ENCODE measurements at places on chromosomes 5 and 9.
A peak's percentile ranks its signal among the peaks of the same experiment; 100 is the strongest.

GRCh38 chr5:110338341-110339083, 388.0 kb downstream of the TMEM232 start:
- DNase-seq, result no peak

- no peak for DNase-seq
These were observed 88.5 kb upstream of the SMC5 start for GRCh38 chr9:70170151-70170790.

GRCh38 chr5:8693341-8693844, 824.4 kb downstream of the MTRR start:
- DNase-seq, result no peak

DNA sequence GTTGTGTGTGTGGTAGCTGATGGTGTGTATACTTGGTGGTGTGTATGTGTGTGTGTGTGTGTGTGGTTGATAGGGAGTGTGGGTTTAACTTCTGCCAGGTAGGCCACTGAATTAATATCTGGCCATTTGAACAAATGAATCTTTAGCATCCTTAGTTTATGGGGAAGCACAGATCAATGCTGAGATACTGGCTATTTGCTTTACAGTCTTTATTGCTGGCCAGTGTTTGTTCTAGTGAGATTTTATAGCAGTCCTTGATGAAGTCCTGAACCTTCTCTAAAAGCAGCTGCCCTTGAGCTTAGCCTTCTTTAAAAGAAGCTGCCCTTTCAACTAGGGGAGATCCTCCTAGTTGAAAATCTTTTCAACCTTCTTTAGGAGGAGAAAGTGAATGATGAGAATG, 69.3 kb downstream of the MACIR start:
- no peak for DNase-seq

DNA sequence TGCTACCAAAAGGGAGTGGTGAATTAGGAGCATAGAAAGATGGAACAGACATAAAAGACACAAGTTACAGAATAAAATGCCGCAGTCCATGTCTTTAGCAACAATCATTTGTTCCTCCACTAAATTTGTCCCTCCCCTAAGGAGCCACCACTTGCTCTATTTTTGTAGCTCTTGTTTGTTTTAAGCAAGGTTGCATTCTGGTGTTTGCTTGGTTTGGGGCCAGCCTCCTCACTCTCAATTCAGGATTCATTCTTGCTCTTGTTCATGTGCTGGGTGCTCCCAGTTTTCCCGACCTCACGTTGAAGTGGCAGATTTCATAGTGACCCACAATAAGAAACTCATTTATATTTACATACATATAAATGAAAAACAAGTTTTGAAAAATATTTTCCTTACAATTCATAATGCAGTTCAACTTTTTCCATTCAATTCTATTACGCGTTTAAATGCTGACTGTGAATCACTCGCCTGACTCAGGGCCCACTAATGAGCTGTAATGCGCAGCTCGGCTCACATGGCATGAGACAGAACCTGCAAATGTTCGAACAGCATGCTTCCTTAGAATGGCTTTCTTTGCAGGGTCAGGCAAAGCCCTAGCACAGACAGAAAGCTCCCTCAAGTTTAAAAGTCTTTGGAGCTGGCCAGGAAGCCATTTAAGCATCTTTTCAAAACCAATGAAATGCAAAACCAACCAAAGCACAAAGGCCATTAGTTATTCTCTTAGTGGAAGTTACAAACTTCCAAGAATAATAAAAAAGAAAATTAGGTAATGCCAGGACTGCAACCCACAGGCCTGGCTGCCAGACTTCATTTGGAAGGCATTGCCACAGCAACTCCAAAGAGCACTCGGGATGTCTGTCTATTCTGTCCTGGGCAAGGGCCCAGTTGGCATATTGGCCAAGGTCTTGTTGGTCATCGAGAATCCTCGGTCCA, 41.7 kb downstream of the RETREG1 start:
- no peak for DNase-seq

DNA sequence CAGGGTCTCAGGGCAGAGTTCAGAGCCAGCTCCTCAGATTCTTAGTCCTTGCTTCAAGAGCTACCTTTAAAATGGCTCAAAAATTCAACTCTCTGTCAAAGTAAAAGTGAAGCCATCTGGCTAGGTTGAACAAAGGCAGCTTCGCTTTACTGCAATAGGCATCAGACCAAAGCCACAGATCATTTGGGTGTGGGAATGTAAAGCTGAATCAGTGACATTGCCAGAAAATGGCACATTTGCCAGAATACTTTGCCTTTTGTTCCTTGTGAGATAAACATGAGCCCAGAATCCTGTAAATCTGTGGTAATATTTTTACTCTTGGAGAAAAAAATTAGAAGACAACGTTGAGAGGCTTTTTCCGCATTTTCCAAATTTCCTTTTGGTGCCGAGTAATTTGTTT, 210.5 kb downstream of the PALM2AKAP2 start:
- DNase-seq, result no peak

GRCh38 chr5:50947906-50948683, 281.7 kb downstream of the PARP8 start:
- DNase-seq, result no peak

DNA sequence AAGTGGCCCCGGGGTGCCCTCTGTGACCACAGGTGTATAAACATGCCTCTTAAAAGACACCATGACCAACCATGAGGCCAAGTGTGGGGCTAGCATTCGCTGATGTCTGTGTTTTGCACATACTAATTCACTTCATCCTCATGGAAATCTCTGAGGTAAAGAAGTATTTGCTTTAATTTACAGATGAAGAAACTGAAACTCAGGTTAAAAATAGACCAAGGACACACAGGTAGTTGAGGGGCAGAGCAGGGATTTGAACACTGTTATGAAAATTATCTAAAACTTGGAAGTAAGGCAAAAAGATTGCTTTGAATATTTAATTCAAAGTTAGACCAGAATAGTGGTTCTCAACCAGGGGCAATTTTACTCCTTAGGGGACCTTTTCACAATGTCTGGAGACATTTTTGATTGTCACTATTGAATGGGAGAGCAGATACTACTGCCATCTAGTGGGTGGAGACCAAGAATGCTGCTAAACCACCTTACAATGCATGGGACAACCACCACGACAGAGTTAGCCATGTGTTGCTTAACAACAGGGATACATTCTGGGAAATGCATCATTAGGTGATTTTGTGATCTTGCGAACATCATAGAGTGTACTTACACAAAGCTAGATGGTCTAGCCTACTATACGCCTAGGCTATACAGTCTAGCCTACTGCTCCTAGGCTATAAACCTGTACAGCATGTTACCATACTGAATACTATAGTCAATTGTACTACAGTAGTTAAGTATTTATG, 8.0 kb upstream of the FXN start:
- DNase-seq, result peak; percentile 53

GRCh38 chr9:115263371-115264075, 145.6 kb upstream of the TNC start:
- no peak for DNase-seq

- no peak for DNase-seq
These were observed 230.8 kb downstream of the AGTPBP1 start for GRCh38 chr9:85510830-85511504.

- peak; percentile 45 for DNase-seq
These were observed 560.7 kb downstream of the HTR1A start for GRCh38 chr5:63401436-63402046.

DNA sequence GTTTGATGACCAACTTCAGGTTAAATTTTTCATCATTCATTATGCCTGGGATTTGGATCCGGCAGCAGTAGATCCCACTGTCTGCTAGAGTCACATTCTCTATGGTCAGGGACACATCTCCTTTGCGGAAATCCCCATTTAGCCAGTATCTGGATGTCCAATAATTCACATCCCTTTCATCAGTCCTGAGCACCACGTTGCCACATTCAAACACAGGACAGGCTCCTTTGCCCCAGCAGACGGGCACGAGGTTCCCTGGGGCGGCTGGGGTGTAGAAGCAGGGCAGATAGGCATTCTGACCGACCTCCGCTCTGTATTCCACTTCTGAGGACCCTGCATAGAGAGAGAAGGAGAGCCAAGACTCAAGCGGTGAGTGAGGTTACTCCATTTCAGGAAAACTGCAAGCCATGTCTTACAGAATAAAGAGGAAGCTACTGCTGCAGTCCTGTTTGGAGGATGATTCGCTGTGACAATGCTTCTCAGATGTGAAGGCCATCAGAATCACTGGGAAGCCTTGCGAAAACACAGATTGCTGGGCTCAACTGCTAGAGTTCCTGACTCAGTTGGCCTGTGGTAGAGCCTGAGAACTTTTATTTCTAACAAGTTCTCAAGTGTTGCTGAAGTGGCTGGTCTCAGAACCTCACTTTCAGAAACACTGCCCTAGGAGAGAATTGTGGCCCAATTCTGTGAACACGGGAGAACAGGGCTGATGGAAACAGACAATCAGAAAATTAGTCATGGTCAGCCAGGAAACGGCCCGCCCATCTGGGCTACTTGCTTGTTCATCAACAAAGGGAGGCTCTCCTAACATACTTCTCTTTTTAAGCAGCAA, 2.0 kb downstream of the HAVCR2 start:
- DNase-seq, result no peak

DNA sequence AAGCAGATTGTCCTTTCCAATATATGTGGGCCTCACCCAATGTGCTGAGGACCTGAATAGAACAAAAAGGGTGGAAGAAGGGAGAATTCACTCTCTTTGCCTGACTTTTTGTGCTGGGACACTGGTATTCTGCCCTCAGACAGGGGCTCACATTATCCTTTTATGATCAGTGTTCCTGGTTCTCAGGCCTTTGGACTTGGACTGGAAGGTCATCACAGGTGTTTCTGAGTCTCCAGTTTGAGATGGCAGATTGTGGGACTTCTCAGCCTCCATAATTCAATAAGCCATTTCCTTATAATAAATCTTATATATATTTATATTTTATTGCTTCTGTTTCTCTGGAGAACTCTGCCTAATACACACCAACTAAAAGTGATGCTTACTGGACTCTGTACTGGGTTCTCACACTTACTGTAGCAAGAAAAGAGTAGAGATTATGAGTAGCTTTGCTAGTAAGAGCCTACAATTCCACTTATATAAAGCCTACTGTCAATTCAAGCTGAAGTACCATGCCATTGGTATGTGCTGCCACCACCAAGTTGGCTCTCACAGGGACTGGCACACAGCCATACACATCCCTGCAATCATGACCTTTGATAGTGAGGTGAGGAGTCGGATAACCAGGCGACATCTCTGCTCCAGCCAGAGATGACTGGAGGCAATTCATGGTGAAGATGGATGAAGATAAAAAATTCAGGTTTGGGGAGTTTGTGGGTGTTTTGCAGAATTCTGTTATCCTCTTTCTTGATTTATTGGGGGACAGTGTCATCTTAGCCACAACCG, 130.7 kb upstream of the NR3C1 start:
- no peak for DNase-seq

DNA sequence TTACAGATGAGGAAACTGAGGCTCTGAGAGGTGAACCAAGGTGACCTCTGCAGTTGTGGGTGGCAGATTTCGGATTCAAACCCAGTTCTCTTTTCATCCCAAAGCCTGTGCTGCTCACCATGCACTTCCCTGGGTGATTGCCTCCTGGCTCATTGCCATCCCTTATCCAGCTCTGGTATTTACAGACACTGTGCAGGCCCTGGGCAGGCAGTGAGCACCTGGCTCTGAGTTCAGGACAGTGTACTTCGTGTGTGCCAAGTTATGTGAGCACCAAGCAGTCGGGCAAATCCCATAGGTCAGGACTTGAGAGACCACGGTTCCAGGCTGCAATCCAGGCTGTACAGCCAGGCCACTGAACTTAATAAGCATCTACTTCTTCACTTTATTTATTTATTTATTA, 1.4 kb downstream of the LRSAM1 start:
- no peak for DNase-seq

- no peak for DNase-seq
These were observed 26.5 kb downstream of the ELAVL2 start for GRCh38 chr9:23799521-23799920.

DNA sequence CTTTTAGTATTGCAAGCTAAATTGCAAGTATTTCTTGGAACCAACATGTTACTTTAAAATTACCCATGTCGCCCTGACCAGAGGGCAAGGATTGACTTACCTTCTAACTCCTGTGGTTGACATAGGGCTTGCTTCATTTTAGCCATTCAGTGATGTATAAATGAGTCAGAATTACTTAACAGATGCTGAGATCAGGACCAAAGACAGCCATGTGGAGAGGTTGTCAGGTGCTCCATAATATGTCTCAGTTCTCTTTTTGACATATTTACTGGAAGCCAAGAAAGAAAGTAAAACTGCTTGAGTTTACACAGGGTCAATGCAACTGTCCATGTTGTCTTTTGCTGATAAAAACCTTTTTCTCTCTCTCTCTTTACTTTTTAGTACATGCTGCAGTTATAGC, 33.2 kb downstream of the F2RL2 start:
- no peak for DNase-seq

- DNase-seq, result no peak
These were observed 47.7 kb downstream of the FNIP1 start for GRCh38 chr5:131749138-131749537.

- DNase-seq, result no peak
These were observed 16.0 kb downstream of the TEK start for GRCh38 chr9:27125030-27125429.

DNA sequence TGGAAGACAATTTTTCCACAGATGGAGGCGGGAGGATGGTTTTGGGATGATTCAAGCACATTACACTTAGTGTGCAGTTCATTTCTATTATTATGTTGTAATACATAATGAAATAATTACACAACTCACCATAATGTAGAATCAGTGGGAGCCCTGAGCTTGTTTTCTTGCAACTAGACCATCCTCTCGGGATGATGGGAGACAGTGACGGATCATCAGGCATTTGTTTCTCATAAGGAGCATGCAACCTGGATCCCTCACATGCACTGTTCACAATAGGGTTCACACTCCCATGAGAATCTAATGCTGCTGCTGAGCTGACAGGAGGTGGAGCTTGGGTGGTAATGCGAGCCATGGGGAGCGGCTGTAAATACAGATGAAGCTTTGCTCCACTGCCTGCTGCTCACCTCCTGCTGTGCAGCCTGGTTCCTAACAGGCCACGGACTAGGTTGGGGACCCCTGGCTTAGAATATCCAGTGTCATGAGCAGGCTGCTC, 1.6 kb downstream of the STKLD1 start:
- no peak for DNase-seq

- DNase-seq, result no peak
These were observed 14.1 kb upstream of the STRBP start for GRCh38 chr9:123282362-123283047.

GRCh38 chr9:112038017-112038408, 137.1 kb downstream of the SUSD1 start:
- DNase-seq, result no peak

GRCh38 chr5:36607838-36608783, 1.7 kb downstream of the SLC1A3 start:
- no peak for DNase-seq

DNA sequence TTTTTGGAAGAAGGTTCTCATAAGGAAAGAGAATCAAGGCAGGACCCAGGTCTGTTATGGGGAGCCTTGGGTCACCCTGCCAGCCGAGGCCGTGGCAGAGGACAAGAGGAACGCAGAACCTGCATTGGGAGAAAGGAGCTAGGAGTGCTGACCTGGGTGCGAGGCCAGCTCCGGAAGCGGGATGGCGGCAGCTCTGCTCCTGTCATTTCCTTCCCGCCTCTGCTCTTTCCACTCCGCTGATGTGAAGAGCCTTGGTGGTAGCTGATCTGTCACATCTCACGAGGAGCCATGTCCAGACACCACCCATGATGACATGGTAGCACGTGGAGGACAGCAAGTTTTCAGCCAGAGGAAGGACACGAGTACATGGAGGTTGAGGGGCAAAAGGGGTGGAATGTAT, 109.5 kb upstream of the COL5A1 start:
- no peak for DNase-seq
